ENCODE measurements at places on chromosomes 7 and 10. TPM values are rescaled to one million over a fixed set of nuclear protein-coding genes. Genes with fewer than 3 reads are reported as not detected.

LDB3 gene
- polyA plus RNA-seq = 1,223 TPM

PRTFDC1 gene
- polyA plus RNA-seq = 7.6 TPM

GIMAP2 gene
- polyA plus RNA-seq = 4.1 TPM

NPC1L1 gene
- polyA plus RNA-seq = 0.05 TPM

DRGX gene
- not detected for polyA plus RNA-seq

COL17A1 gene
- 0.07 TPM for polyA plus RNA-seq

ZNF722 gene
- polyA plus RNA-seq = not detected

TRIM73 gene
- 1.0 TPM for polyA plus RNA-seq

CPA1 gene
- 0.36 TPM for polyA plus RNA-seq

OPN4 gene
- polyA plus RNA-seq = 0.93 TPM

SDK1 gene
- polyA plus RNA-seq = 1.5 TPM

PRKCQ gene
- 0.05 TPM for polyA plus RNA-seq

RTKN2 gene
- 0.11 TPM for polyA plus RNA-seq

PLXNA4 gene
- 5.7 TPM for polyA plus RNA-seq

POU6F2 gene
- polyA plus RNA-seq = 0.86 TPM

CYP26A1 gene
- not detected for polyA plus RNA-seq

SOSTDC1 gene
- polyA plus RNA-seq = 9.5 TPM

SMKR1 gene
- polyA plus RNA-seq = 0.16 TPM

SLC26A4 gene
- 0.23 TPM for polyA plus RNA-seq

ANKRD1 gene
- polyA plus RNA-seq = 4,109 TPM

SEMA3E gene
- polyA plus RNA-seq = 0.02 TPM

OR2A5 gene
- not detected for polyA plus RNA-seq

IGF2BP3 gene
- polyA plus RNA-seq = 0.02 TPM

Measured in right cardiac atrium (tissue), 5 donors.